Heart right ventricle (tissue), 16 donors: ENCODE measurements at places on chromosomes 1 and 21. TPM values are rescaled to one million over a fixed set of nuclear protein-coding genes. Genes with fewer than 3 reads are reported as not detected.

DNA sequence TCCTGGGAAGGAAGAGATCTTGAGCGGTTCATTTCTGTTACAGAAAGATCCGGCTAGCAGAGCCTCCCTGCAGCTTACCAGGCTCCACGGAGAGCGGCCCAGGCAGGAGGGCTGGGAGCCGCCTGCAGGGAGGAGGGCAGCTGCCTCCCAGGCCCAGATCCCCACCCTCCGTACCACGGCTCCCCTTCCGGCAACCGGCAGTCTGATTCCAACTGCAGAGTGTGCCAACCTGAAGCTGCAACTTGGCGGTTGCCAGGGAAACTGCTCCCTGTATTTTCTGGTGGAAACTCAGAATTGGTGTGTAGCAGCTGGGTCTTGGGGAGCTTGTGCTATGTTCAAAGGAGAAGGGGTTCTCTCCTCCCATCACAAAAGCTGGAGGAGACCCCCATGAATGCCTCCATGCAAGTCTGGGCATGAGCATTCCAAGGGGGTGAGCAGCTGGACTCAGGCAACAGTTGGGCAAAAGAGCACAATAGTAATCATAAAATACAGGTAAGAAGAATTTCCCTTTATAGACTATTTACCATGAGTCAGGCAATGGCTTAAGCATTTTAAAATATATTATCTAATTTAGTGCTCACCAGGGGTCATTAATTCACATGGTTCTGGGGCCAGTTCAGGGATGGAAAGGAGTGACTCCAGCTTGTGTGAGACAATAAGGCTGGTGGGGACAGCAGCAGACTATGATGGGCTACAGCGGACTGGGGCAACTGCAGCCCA is 46.1 kb upstream of the KAZN start:
- H3K27me3 ChIP-seq: peaks cover 29% of the 10 kb centered on the region
- no peak overlapping the region for H3K4me3 ChIP-seq
- no peaks in the 10 kb centered on the region for H3K36me3 ChIP-seq
- H3K4me1 ChIP-seq: no peaks in the 10 kb centered on the region
- no peak for DNase-seq
- H3K27ac ChIP-seq: no peak overlapping the region

- peaks cover 49% of the 10 kb centered on the region for H3K27me3 ChIP-seq
- no peaks in the 10 kb centered on the region for H3K4me1 ChIP-seq
- H3K4me3 ChIP-seq: peak overlapping the region; percentile 7
- DNase-seq: no peak
Measured at GRCh38 chr1:227560393-227561173, 2.8 kb upstream of the ZNF678 start.

The LIN28A gene
- 0.15 TPM for total RNA-seq

DNA sequence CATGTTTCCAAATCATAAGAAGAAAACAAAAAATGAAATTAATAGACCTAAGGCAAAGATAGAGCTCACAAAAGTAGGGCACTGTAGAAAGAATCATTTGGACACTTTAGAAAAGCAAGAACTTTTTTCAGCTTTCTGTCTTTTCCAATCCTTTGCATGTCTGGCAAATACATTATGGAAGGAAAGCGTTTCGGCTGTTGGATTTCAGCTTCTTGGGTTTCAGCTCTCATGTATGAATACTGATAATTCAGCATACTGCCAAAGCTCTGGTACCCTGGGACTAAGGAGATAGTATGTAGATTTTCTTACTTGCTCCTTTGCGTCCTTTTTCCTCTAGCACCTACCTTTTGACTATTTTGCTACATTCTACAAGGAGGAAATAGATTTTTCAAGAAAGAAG is 375.9 kb downstream of the BRINP3 start:
- H3K4me1 ChIP-seq: no peaks in the 10 kb centered on the region
- no peak overlapping the region for H3K27ac ChIP-seq
- no peaks in the 10 kb centered on the region for H3K27me3 ChIP-seq
- H3K4me3 ChIP-seq: no peak overlapping the region

GRCh38 chr1:108704496-108704895 is 8.2 kb upstream of the FNDC7 start:
- no peaks in the 10 kb centered on the region for H3K4me1 ChIP-seq
- no peak overlapping the region for H3K27ac ChIP-seq
- DNase-seq: no peak

- peak overlapping the region; percentile 96 for H3K27ac ChIP-seq
- H3K36me3 ChIP-seq: peaks cover 25% of the 10 kb centered on the region
- H3K4me3 ChIP-seq: peak overlapping the region; percentile 59
- DNase-seq: no peak
- H3K4me1 ChIP-seq: peaks cover 35% of the 10 kb centered on the region
Measured at GRCh38 chr1:75785320-75785982, 605 bp upstream of the RABGGTB start.

DNA sequence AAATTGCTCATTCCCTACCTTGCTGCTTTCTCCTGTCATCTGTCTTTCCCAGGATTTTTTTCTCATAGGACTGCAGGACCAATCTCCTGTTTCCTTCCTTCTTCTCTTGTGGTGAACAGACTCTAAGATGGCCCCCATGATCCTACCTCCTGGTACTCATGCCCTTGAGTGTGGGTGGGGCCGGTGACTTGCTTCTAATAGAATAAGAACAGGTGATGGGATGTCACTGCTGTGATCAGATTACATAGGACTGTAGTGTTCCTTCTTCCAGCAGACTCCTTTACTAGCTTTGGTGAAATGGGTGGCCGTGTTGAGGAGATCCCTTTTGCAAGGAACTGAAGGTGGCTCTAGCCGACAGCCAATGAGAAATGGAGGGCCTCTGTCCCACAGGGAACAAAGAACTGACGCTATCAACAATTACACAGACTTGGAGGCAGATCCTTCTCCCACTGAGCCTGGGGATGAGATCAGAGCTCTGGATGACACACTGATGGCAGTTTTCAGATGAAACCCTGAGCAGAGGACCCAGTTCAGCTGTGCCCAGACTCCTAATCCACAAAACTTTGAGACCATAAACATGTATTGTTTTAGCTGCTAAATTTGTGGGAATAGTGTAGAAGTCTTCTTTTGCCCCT is 7.5 kb downstream of the GSTM3 start:
- no peak overlapping the region for H3K27ac ChIP-seq
- H3K27me3 ChIP-seq: no peaks in the 10 kb centered on the region

DNA sequence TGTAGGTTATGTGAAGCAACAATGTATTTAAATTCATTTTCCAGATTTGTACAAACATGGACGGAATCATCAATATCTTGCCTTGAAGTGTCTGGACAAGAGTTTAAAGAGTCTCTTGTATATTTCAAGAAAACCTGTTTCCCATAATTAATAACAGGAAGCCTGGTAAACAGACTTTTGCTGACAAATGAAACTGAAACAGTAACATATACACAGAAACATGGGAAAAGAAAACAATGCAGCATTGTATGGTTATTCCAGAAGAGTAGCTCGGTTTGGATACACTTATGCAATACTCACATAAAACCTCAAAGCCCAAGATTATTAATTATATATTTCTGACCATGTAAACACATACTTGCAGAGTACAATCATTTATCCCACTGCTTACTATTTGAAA is 265.5 kb downstream of the PTPRC start:
- H3K4me3 ChIP-seq: no peak overlapping the region
- no peaks in the 10 kb centered on the region for H3K27me3 ChIP-seq
- no peaks in the 10 kb centered on the region for H3K36me3 ChIP-seq
- DNase-seq: no peak

- DNase-seq: no peak
- no peak overlapping the region for H3K4me3 ChIP-seq
- H3K4me1 ChIP-seq: peaks cover 17% of the 10 kb centered on the region
- H3K27me3 ChIP-seq: no peaks in the 10 kb centered on the region
- no peaks in the 10 kb centered on the region for H3K36me3 ChIP-seq
Measured at GRCh38 chr1:113999799-114000198, 20.5 kb downstream of the OLFML3 start.

GRCh38 chr21:45637883-45638282 is 5.6 kb upstream of the PCBP3 start:
- no peaks in the 10 kb centered on the region for H3K36me3 ChIP-seq
- no peak overlapping the region for H3K4me3 ChIP-seq

The AJAP1 gene
- 0.94 TPM for total RNA-seq

GRCh38 chr1:44408212-44408582 is 3.1 kb downstream of the RNF220 start:
- no peaks in the 10 kb centered on the region for H3K36me3 ChIP-seq
- H3K27me3 ChIP-seq: peaks cover 28% of the 10 kb centered on the region
- H3K27ac ChIP-seq: no peak overlapping the region
- peaks cover 28% of the 10 kb centered on the region for H3K4me1 ChIP-seq

The CD244 gene
- total RNA-seq: 1.5 TPM

DNA sequence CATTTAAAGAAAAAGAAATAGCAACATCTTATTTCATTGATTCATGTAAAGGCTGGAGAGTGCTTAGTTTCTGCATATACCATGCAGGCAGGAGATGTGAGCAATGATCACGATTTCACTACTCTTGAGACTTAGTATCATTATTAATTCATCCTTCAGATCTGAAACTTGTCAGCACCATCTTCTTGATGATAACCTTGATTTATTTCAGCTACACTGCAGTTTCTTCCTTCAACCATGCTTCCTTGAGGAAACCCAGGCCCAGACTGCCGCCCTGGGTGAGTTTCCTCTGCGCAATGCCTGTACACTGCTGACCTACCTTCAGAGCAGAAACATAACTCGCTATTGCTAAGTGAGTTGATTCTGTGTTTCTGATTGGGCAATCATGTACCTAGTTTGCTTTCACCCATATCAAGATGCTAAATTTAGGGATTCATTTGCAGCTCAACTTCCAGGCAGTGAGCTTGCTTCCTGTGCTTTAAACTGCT is 13.5 kb upstream of the BCL10 start:
- H3K4me1 ChIP-seq: no peaks in the 10 kb centered on the region
- peak overlapping the region; percentile 53 for H3K27ac ChIP-seq
- H3K27me3 ChIP-seq: no peaks in the 10 kb centered on the region
- H3K4me3 ChIP-seq: no peak overlapping the region
- no peak for DNase-seq

GRCh38 chr1:231016966-231017365 is 23.1 kb downstream of the FAM89A start:
- no peak overlapping the region for H3K27ac ChIP-seq
- no peaks in the 10 kb centered on the region for H3K27me3 ChIP-seq
- H3K4me1 ChIP-seq: peaks cover 18% of the 10 kb centered on the region
- H3K4me3 ChIP-seq: no peak overlapping the region
- no peak for DNase-seq

DNA sequence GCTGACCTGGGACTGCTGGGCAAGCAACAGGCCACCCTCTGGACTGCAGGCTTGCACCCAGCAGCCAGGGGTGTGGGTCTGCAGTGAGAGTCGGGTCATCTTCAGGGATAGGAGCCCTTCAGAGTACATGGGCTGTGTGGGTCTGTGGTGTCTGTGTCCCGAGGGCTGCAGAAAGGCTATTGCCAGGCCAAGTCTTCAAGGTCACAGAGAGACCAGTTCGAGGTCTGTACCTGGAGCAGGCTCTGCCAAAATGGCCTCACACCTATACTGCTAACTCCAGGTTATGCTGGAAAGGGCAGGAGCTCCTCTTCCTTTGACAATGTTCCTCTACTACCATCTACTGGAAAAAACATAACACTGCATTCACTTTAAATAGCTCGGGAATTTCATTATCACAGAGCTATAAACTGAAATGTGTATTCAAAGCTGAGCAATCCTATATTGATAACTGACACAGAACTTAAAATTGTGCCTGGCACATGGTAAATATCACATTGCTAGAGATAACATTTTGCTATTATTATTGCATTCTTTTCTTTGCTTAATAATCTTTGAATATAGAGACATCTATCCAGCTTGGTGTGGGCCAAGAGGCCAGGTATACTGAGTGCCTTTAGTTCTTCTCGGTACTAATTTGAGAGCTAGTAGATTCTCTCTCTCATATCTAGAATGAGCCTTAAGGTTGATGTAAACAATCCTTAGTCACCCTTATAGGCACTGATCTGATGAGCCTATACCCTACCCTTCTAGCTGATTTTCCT is 6.9 kb upstream of the DNAH14 start:
- DNase-seq: no peak
- no peaks in the 10 kb centered on the region for H3K27me3 ChIP-seq
- H3K4me1 ChIP-seq: no peaks in the 10 kb centered on the region
- no peaks in the 10 kb centered on the region for H3K36me3 ChIP-seq
- H3K27ac ChIP-seq: no peak overlapping the region

The CCDC190 gene
- 0.81 TPM for total RNA-seq

DNA sequence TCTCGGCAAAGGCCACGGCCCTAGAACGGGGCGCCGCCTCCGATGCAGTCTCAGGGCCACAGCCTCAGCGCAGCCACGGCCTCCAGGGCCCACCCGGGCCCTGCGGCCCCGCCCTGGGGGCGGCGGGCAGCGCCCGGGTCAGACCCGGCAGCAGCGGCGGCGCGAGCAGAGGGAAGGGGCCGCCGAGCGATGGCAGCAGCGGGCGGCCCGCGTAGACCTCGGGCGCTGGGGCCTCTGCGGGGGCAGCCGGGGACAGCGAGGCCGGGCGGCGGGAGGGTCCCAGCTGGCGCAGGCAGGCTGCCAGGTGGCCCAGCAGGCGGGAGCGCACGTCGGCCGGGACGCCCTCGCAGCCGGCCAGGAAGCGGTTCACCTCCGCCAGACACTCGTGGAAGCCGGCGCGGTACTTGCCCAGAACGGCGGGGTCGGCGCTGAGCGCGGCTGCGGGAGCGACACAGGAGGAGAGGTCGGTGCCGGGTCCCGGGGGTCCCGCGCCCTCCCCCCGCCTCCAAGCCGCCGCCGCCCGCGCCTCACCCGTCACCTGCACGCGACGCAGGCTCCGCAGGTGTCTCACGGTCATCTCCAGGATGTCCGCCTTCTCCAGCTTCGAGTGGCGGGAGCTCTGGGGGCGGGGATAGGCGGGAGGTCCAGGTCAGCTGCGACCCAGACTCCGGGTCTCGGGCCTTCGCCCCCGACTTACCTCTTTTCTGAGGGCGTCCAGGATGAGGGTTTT is 737 bp downstream of the HES4 start:
- peak overlapping the region; percentile 94 for H3K4me3 ChIP-seq
- no peaks in the 10 kb centered on the region for H3K27me3 ChIP-seq
- peaks cover 13% of the 10 kb centered on the region for H3K4me1 ChIP-seq
- peak overlapping the region; percentile 99 for H3K27ac ChIP-seq

- H3K4me3 ChIP-seq: no peak overlapping the region
- no peak overlapping the region for H3K27ac ChIP-seq
- H3K36me3 ChIP-seq: no peaks in the 10 kb centered on the region
- DNase-seq: no peak
Measured at GRCh38 chr1:193320270-193320669, 133.9 kb upstream of the B3GALT2 start.

The ANKRD45 gene
- not detected for total RNA-seq

- no peak for DNase-seq
- no peaks in the 10 kb centered on the region for H3K4me1 ChIP-seq
- peaks cover 5% of the 10 kb centered on the region for H3K27me3 ChIP-seq
- no peaks in the 10 kb centered on the region for H3K36me3 ChIP-seq
Measured at GRCh38 chr1:47655521-47656300, 217.9 kb downstream of the FOXD2 start.

- no peak overlapping the region for H3K4me3 ChIP-seq
- DNase-seq: no peak
- peaks cover 11% of the 10 kb centered on the region for H3K36me3 ChIP-seq
- H3K4me1 ChIP-seq: no peaks in the 10 kb centered on the region
Measured at GRCh38 chr1:54668567-54668966, 27.0 kb downstream of the MROH7 start.

DNA sequence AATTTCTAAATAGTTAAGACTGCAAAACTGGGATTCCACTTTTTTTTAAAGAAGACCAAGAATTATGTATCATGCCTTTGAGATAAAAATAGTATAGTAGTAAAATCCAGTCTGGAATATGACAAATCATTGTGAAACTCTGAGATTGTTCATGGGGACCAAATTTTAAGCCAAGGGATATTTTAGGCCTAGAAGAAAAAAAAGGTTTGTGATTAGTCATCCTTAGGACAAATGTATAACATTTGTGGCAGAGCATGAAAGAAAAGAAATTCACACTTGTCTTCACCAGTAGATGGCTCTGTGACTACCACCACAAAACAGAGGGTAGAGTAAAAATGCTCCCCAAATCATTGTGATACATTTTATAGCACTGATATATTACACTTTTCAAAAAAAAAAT is 226.1 kb downstream of the KCTD3 start:
- H3K36me3 ChIP-seq: no peaks in the 10 kb centered on the region
- H3K27ac ChIP-seq: no peak overlapping the region
- DNase-seq: no peak
- no peaks in the 10 kb centered on the region for H3K4me1 ChIP-seq
